ENCODE measurements at places on chromosomes 7 and 10.

DNA sequence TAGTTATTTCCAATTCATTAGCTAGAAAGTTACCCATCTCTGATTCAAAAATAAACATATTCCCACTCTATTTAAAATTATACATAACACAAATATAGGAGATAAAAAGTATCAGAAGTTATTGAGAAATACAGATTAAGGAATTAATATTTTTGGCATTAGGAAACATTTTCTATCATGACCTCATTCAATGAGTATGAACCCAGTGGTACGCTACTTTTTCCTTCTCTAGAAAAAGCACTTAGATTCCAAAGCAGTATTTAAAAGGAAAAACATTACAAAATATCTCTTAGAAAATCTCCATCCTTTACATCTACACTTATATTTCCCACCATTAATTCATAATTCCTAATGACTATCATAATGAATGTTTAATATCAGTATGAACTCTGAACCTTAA is 240.6 kb upstream of the GNAI1 start:
- no peak for DNase-seq

GRCh38 chr10:6543431-6544005 is 36.6 kb downstream of the PRKCQ start:
- no peak for DNase-seq

DNA sequence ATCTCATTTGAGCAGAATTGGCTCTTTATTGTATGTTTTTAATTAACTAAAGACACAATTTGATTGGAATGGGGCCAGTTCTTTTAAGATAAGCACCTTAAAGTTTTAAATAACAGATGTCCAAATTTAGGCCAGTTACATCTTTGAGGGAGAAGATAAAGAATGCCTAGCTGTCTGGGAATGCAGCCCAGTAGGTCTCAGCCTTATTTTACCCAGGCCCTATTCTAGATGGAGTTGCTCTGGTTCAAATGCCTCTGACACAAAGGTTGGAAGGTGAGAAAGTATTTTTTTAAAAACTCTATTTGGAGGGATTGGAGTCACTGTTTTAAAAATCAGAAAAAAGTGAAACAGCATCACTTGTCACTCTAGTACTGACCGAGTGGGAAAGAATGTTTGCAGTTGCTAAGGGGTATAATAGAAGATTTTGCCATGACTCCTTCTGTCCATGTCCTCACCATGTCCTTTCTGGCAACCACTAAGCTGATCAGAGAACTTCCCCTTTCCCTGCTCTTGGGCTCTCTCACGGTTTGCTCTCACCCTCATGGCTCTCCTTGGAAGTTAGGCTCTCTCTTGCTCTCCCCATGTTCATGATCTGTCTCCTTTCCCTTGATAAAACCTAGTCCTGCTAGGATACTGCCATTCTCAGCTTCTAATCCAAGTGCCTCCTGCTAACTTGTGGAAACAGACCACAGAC is 238.2 kb upstream of the AGK start:
- DNase-seq = no peak

GRCh38 chr7:76064208-76064970 is 16.5 kb downstream of the MDH2 start:
- no peak for DNase-seq

GRCh38 chr7:99791021-99791420 is 7.0 kb upstream of the CYP3A4 start:
- no peak for DNase-seq
